Glomerular endothelial cell (primary cell): ENCODE measurements at places on chromosomes 7 and 10.

DNA sequence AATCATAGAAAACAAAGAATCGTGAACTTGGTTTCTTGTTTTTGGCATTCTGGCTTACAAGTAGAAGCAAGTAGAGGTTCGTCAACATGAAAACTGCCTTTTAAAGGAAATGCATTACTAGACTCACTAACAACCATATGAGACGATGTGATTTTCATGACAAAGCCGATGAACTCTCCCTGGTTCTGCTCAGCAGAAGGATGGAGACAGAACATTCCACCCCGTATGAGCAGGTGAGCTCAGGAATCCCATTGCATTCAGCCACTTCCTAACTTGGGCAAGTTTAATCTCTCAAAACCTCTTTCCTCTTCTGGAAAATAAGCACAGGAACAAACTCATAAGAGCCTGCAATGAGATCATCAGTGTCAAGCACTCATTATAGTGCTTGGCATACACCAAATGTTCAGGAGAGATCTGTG lies 57.4 kb upstream of the SVIL start:
- peak; percentile 77 for DNase-seq

- peak; percentile 99 for DNase-seq
Observed at GRCh38 chr7:101112233-101112632, 14.7 kb upstream of the SERPINE1 start.

DNA sequence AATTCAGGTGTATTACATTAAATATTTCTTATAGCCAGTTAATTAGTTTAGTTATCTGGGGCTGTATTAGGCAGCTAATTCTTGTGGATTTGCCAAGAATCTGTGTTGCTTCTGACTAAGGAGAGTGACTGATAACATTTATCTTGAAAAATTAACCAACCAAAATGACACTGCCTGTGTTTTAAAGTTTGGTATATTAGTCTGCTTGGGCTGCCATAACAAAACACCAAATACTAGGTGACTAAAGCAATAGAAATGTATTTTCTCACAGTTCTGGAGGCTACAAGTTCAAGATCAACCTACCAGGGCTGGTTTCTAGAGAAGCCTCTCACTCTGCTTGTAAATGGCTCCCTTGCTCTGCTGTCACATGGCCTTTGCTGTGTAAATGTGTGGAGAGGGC lies 12.9 kb downstream of the EXOC4 start:
- DNase-seq = no peak

DNA sequence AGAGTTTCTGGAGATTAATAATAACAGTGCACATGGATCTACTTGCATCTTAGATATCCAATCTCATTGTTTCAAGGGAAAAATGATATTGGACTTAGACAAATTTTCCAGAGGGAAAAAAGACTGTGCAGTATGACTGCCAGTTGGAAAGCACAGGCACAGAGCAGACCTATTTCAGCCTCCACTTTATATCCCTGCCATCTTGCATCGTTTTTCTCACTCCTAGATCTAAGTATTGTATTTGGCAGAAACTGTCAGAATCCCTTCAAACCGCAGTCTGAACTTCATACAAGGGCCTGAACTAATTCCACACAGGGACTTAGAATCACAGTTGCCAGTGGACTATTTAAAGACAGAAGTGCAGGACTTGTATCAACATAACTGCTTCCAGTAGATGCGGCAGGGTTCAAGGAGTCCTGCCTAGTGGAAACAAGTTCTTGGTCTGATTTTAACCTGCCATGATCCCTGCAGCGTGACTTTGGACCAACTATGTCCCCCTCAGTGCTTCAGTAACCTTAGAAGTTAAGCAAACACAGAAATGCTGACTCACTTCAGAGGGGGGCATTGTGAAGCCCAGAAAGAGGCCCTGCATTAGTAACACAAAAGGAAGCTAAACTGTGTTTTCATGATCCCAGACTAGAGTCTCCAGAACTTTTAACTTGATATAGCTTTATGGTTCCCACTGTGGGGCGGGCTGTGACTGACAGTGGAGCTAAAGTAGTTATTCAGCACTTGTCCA lies 95.7 kb upstream of the PALS2 start:
- DNase-seq = no peak

- DNase-seq = no peak
Observed at GRCh38 chr10:33566426-33566825, 232.0 kb upstream of the NRP1 start.

DNA sequence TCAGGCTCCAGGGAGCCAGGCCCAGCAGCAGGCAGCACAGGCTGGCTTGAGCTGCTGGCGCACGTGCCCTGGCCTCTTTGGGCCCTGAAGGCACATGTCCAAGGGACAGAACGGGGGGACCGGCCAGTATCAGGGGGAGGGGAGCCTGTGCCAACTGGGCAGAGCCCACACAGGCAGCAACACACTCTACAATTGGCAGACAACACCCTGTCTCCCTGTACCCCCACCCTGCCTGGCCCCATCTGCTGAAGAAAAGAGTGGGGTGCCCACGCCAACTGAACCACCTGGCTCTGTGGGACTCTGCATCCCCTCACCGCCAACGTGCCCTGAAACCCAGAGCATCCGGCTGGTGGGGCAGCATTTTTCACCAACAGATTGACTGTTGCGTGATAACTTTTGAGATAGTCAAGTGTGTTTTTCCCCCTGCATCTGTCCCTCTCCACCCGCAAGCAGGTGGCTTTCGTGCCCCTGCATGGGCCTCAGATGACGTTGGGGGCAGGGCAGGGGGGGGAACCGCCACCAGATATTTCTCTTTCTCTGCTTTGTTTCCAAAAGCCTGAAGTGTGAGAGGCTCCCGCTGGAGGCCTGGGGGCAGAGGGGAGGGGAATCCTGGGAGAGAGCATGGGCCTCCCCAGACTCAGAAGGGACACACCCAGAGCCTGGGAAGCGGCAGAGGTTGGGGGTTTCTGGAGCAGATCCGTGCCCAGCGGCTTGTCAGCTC lies 21.8 kb downstream of the SLIT1 start:
- DNase-seq = no peak
